Endothelial cell of umbilical vein (primary cell): ENCODE measurements at places on chromosomes 2 and 18. TPM values are rescaled to one million over a fixed set of nuclear protein-coding genes. Genes with fewer than 3 reads are reported as not detected.

DNA sequence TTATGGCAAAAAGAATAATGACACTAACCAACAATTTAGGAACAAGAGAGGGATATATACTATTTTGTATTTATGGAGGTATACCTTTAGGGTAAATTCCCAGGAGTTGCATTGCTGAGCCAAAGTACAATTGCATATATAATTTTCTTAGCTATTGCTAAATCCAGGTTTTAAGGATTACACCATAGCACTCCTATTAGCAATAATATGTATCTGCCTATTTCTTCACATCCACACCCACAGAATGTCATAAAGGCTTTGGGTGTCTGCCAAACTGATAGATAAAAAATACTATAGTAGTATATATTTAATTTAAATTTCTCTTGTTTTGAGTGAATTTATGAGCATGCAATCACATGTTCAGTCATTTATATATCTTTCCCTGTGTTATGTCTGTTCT, 11.5 kb upstream of the SERPINB13 start:
- no peaks in the 10 kb centered on the region for H3K27me3 ChIP-seq
- no peaks in the 10 kb centered on the region for H3K36me3 ChIP-seq
- no peak overlapping the region for H3K27ac ChIP-seq

Gene GNAL
- 0.65 and 0.73 TPM in 2 replicates for total RNA-seq

- H3K27ac ChIP-seq = peak overlapping the region; percentile 65
- peak; percentile 57 for DNase-seq
- no peaks in the 10 kb centered on the region for H3K27me3 ChIP-seq
- peaks cover 22% of the 10 kb centered on the region for H3K4me1 ChIP-seq
- no peaks in the 10 kb centered on the region for H3K36me3 ChIP-seq
- no peak overlapping the region for H3K4me3 ChIP-seq
Measured at GRCh38 chr18:62437235-62438017, 85.4 kb upstream of the ZCCHC2 start.

Gene SP100
- total RNA-seq = 90.6 and 108 TPM in 2 replicates

Gene CAVIN2
- total RNA-seq = 171 and 202 TPM in 2 replicates

DNA sequence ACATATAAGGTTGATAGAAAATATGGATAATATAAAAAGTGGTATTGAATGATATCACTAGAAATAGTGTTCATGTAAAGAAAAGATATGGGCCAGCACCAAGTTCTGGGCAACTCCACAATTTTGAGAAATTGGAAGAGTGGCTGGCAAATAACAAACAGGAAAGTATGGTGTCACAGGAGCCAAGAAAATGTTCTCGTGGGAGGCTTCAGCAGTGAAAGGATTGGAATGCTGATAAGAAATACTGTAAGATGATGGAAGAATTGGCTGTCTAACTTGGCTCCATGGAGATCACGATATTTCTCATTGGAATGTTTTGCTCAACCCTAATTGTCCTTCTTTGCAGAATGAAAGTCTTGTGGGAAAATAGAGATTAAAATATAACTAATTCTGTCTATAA, 856.8 kb downstream of the DPP10 start:
- H3K27ac ChIP-seq = no peak overlapping the region
- DNase-seq = no peak
- no peaks in the 10 kb centered on the region for H3K4me1 ChIP-seq

GRCh38 chr2:75102011-75102410, 97.3 kb downstream of the TACR1 start:
- H3K4me1 ChIP-seq = no peaks in the 10 kb centered on the region
- no peak overlapping the region for H3K27ac ChIP-seq
- no peak for DNase-seq
- H3K27me3 ChIP-seq = no peaks in the 10 kb centered on the region
- no peak overlapping the region for H3K4me3 ChIP-seq
- no peaks in the 10 kb centered on the region for H3K36me3 ChIP-seq

DNA sequence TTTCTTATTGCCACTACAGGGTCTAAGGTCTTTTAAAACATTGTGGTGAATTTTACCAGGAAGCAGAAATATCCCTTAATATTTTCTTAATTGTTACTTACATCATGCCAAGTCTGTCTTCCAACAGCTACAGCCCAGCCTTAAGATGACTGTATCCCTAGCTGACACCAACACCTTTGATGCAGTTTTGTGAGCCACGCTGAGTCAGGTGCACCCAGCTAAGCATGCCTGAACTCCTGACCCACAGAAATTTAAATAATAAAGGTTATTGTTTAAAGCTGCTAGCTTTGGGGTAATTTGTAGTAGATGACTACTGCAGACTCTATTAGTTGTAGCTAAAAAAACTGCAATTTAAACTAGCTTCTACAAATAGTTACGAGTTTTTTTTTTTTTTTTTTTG, 1757.9 kb upstream of the LRRTM1 start:
- no peak overlapping the region for H3K4me3 ChIP-seq
- H3K4me1 ChIP-seq = no peaks in the 10 kb centered on the region
- no peaks in the 10 kb centered on the region for H3K36me3 ChIP-seq
- no peak for DNase-seq
- no peak overlapping the region for H3K27ac ChIP-seq

Gene CCDC88A
- 76.8 and 77.4 TPM in 2 replicates for total RNA-seq

GRCh38 chr2:123563515-123563914, 461.6 kb upstream of the CNTNAP5 start:
- H3K4me1 ChIP-seq = no peaks in the 10 kb centered on the region
- no peak for DNase-seq
- no peaks in the 10 kb centered on the region for H3K27me3 ChIP-seq
- H3K4me3 ChIP-seq = no peak overlapping the region

GRCh38 chr2:70073493-70073892, 13.8 kb upstream of the PCBP1 start:
- no peak for DNase-seq
- H3K4me3 ChIP-seq = no peak overlapping the region
- H3K27ac ChIP-seq = no peak overlapping the region
- H3K36me3 ChIP-seq = peaks cover 10% of the 10 kb centered on the region
- no peaks in the 10 kb centered on the region for H3K27me3 ChIP-seq
- peaks cover 3% of the 10 kb centered on the region for H3K4me1 ChIP-seq

DNA sequence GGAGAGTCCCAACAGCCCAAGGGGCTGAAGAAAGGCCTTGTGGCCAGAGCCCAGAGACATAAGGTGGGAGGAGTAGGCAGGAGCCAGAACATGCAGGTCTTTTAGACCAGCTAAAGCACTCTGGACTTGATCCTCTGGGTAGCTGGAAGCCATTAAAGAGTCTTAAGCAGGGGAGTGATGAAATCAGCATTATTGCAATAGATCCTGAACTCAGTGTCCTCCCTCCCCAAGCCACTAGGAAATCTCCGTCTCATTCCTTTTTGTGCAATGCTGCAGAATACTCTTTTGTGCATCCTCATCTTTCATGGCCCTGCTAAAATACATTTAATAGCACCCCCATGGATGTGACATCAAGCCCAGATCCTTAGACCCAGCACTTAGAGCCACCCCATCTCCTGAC, 58.6 kb upstream of the ZCCHC2 start:
- no peaks in the 10 kb centered on the region for H3K36me3 ChIP-seq
- no peaks in the 10 kb centered on the region for H3K4me1 ChIP-seq
- no peak for DNase-seq
- no peak overlapping the region for H3K4me3 ChIP-seq
- H3K27ac ChIP-seq = no peak overlapping the region

DNA sequence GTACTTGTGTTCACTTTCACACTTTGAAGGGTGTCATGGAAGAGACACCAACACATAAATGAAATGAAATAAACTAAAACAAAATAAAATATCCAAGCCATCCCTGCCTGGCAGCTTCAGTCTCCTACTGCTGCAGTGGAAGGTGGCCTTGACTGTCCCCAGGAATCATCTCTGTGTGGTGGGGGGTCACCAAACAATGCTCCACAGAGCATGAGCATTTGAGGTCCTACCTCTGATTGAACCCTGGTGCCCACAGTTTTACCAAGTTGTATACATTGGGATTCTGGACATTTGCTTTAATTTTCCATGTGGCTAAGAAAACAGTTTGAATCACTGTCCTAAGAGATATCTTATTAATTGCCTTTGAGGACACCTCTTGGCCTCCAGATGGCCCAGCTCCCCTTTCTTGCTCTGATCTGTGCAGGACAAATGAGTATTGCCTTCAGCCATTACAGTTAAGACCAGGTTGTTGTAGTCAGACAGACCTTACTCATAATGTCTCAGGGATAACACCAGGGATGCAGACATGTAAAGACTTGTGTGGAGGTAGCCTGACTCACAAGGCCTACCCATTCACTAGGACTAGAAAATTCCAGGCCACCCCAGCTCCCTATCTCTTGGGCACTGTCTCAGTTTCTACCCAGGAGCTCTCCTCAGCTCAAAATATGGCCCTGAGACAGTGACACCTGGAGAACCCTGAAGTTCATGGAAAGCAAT, 195.0 kb downstream of the MYCN start:
- no peaks in the 10 kb centered on the region for H3K4me1 ChIP-seq
- H3K27ac ChIP-seq = no peak overlapping the region
- no peak overlapping the region for H3K4me3 ChIP-seq

DNA sequence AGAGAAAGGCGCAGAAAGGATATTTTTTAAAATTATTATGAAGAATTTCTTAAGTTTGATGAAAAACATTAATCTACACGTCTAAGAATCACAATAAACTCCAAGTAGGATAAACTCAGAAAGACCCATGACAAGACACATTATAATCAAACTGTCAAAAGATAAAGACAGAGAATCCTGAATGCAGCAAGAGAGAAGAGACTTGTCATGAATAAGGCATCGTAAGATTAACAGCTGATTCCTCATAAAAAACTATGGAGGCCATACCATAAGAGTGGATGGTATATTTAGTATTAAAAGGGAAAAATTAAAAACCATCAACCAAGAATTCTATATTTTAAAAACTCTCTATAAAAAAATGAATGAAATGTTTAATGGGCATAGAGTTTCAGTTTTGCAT, 39.1 kb downstream of the SRBD1 start:
- H3K27ac ChIP-seq = no peak overlapping the region
- no peaks in the 10 kb centered on the region for H3K27me3 ChIP-seq
- no peaks in the 10 kb centered on the region for H3K36me3 ChIP-seq
- no peak for DNase-seq

DNA sequence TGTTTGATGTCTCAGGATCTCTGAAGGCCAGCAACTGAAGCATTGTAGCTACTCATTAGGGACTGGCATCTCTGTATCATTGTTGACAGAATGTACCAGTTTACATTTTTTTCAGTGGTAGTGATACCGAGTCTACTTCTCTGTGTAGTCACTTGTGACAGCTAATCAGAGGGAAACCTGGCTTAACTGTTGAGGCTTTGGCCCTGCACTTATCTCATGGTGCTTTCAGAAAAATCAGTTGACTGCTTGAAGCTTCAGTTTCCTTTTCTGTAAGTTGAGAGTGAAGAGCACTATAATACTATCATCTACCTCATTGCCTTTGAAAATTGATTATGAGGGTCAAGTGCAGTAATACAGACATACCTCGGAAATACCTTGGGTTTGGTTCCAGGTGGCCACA, 90.0 kb downstream of the COMMD1 start:
- no peaks in the 10 kb centered on the region for H3K4me1 ChIP-seq
- H3K27me3 ChIP-seq = no peaks in the 10 kb centered on the region
- DNase-seq = no peak
- H3K4me3 ChIP-seq = no peak overlapping the region
- H3K36me3 ChIP-seq = no peaks in the 10 kb centered on the region

DNA sequence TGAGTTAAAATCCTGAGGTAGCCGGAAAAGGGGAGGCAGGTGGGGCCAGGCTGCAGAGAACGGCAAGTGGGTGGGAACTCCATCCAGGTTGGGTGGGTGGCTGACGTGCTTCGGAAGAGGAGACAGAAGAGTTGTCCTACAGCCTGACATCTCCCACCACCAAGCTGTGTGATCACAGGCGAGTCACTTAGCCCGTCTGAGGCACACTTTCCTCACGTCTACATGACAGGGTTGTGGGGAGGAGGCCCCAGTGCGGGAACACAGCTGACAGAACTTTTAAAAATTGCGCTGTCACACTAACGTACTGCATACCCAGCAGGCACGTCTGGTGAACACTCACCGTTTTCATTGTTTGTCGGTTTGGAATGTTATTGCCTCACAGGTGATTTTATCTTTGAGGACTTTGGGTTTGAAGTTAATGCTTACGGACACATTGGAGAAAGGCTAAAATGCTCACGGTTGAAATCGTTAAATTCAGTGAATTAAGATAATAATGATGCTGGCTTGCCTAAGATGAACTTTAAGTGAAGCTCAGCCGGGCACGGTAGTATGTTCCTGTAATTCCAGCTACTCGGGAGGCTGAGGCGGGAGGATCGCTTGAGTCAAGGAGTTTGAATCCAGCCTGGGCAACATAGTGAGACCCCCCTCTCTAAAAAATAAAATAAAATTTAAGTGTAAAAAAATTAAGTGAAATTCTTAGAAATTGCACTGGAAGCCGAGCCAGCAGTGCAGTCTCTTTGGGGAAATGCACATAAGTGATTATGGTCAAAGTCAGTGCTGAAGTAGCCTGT, 8.9 kb downstream of the EMILIN2 start:
- H3K36me3 ChIP-seq = no peaks in the 10 kb centered on the region
- peaks cover 18% of the 10 kb centered on the region for H3K27me3 ChIP-seq
- no peak overlapping the region for H3K27ac ChIP-seq
- no peak overlapping the region for H3K4me3 ChIP-seq
- H3K4me1 ChIP-seq = no peaks in the 10 kb centered on the region
- no peak for DNase-seq

DNA sequence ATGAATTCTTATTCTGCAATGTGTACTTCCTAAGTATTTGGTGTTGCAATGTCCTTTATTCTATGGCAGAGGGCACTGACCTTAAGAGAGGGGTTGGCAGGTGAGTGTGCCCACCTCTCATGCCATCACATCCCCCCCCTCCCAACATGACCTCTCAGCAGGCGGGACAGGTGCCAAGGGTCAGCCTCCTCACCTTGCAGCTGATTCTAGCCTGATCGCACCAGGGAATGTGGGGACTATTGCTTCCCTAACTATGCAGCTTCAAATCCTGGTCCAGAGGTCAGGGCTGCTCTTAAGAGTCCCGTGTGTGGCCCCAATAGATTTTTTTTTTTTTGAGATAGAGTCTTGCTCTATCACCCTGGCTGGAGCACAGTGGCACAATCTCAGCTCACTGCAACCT, 9.5 kb downstream of the HJURP start:
- no peaks in the 10 kb centered on the region for H3K4me1 ChIP-seq
- peaks cover 53% of the 10 kb centered on the region for H3K36me3 ChIP-seq
- no peak overlapping the region for H3K4me3 ChIP-seq
- no peak overlapping the region for H3K27ac ChIP-seq

Gene PIEZO2
- total RNA-seq = 5.0 and 11.2 TPM in 2 replicates

Gene GALR1
- total RNA-seq = not detected in 2 replicates
